Gastrocnemius medialis (tissue), 4 donors: ENCODE measurements at places on chromosomes 3 and 15.

DNA sequence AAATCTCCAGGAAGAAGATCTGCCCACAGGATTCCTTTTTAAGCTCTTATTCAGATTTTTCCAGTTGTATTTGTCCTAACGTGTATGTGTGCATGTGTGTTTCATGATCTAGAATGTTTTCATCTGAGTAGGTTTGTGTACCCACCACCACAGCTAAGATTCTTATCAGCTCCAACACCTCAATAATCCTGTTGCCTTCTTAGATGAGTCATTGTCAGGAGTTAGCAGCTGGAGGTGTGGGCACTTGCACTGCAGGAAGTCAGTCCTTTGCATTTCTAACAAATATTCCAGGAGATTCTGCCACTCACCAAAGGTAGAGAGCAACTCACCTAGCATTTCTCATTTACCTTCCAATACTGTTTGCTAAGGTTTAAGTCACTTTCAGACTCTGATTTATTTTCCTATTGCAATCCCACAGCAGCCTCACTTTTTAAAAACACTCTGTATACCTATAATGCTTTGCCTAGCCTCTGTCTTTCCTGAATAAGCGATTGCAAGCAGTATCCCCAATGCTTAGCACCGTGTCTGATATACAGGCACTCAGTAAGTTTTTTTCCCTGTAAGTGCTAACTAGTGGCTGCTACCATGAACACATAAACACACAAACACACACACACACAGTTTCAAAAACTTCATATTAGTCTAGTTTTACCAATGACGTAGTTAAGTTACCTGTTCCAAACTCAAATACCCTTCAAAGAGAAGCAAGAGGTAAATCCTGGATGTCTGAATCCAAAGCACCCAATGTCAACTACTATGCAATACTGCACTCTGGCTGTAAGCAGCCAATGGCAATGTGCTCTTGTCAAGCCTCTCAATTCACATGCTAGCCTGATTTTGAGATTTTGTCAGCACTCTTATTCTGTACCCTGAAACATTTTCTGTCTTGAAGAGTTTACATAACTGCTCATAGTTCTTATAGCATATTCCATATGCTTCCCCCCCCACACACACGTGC, 713.5 kb upstream of the LMCD1 start:
- H3K36me3 ChIP-seq: no peaks in the 10 kb centered on the region
- no peak overlapping the region for H3K4me3 ChIP-seq
- no peaks in the 10 kb centered on the region for H3K4me1 ChIP-seq

GRCh38 chr3:185708392-185708791, 116.5 kb downstream of the IGF2BP2 start:
- DNase-seq: no peak
- H3K27me3 ChIP-seq: no peaks in the 10 kb centered on the region
- no peaks in the 10 kb centered on the region for H3K36me3 ChIP-seq
- no peak overlapping the region for H3K4me3 ChIP-seq
- no peaks in the 10 kb centered on the region for H3K4me1 ChIP-seq

GRCh38 chr3:42301446-42302175, 35.6 kb upstream of the CCK start:
- no peak for DNase-seq
- H3K4me1 ChIP-seq: no peaks in the 10 kb centered on the region
- no peaks in the 10 kb centered on the region for H3K27me3 ChIP-seq
- H3K4me3 ChIP-seq: no peak overlapping the region

- no peak overlapping the region for H3K27ac ChIP-seq
- no peak overlapping the region for H3K4me3 ChIP-seq
- no peaks in the 10 kb centered on the region for H3K27me3 ChIP-seq
- no peak for DNase-seq
These were observed 1190.0 kb upstream of the ALCAM start for GRCh38 chr3:104176706-104177105.

- H3K36me3 ChIP-seq: no peaks in the 10 kb centered on the region
- H3K27ac ChIP-seq: no peak overlapping the region
- DNase-seq: no peak
- no peaks in the 10 kb centered on the region for H3K4me1 ChIP-seq
These were observed 62.1 kb upstream of the CCDC54 start for GRCh38 chr3:107315141-107315540.

GRCh38 chr3:136883967-136884720, 22.1 kb downstream of the NCK1 start:
- no peak overlapping the region for H3K4me3 ChIP-seq
- H3K36me3 ChIP-seq: no peaks in the 10 kb centered on the region
- H3K4me1 ChIP-seq: peaks cover 16% of the 10 kb centered on the region
- H3K27ac ChIP-seq: no peak overlapping the region
- H3K27me3 ChIP-seq: no peaks in the 10 kb centered on the region

DNA sequence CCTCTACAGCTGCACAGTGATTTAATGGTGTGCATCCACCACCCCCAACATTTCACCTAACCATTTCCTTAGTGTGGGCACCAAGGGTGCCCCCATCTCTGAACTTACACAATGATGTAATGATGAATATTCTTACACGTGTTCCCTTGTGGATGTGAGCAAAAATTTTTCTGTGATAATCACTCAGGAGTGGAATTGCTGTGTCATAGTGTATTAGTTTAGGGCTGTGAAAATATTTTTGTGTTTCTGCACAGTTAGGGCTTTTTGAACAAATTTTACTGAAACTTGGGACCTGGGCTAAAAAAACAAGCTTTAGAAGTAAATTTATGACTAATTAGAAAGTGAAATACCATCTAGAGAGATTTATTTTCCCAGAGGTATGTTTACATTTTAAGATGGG, 134.5 kb upstream of the CCNL1 start:
- H3K27ac ChIP-seq: no peak overlapping the region
- DNase-seq: no peak
- H3K36me3 ChIP-seq: no peaks in the 10 kb centered on the region

DNA sequence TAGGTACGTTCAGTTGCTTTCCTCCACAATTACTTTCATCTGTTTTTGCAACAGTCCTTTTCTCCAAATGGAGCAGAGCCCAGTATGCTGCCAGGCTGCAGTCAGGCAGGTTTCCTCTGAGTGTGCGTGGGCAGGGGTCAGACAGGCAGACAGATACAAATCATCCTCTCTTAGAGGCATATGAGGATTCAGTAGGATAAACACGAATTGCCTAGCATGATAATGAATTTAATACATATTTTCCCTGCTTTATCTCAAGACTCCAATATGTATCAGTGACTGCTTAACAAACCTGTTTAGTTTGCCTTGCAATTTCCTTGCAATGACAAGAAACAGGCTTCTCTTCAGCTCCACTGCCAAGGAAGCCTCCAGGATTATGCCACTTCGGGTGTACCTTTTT, 140.7 kb upstream of the NR2E3 start:
- no peak for DNase-seq
- H3K27me3 ChIP-seq: no peaks in the 10 kb centered on the region
- no peak overlapping the region for H3K27ac ChIP-seq
- no peak overlapping the region for H3K4me3 ChIP-seq

- H3K27me3 ChIP-seq: no peaks in the 10 kb centered on the region
- no peaks in the 10 kb centered on the region for H3K36me3 ChIP-seq
- no peak overlapping the region for H3K4me3 ChIP-seq
- H3K4me1 ChIP-seq: no peaks in the 10 kb centered on the region
These were observed 486.1 kb upstream of the GOLIM4 start for GRCh38 chr3:168581771-168582225.

DNA sequence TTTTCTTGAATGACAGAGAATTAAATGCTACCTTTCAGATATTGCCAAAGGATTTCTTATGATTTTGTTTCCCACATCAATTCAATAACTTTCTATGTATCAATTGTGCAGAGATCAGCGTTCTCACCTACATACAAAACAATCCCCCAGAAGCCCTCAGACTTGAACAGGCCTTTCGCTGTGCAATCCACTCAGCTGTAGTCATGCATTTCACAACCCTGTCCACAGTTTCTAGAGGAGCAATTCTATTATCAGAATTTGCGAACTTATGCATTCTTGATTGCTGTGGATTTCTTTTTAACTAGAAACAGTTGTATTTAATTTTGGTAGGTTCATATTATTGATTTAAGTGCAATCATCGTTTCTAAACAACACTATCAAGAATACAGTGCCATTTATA, 13.7 kb upstream of the ALCAM start:
- H3K4me3 ChIP-seq: no peak overlapping the region
- no peaks in the 10 kb centered on the region for H3K4me1 ChIP-seq
- no peak for DNase-seq
- no peaks in the 10 kb centered on the region for H3K36me3 ChIP-seq

- H3K4me1 ChIP-seq: peaks cover 12% of the 10 kb centered on the region
- DNase-seq: peak; percentile 31
- peak overlapping the region; percentile 71 for H3K27ac ChIP-seq
- H3K27me3 ChIP-seq: no peaks in the 10 kb centered on the region
These were observed 83.4 kb downstream of the CHSY1 start for GRCh38 chr15:101168463-101168824.

DNA sequence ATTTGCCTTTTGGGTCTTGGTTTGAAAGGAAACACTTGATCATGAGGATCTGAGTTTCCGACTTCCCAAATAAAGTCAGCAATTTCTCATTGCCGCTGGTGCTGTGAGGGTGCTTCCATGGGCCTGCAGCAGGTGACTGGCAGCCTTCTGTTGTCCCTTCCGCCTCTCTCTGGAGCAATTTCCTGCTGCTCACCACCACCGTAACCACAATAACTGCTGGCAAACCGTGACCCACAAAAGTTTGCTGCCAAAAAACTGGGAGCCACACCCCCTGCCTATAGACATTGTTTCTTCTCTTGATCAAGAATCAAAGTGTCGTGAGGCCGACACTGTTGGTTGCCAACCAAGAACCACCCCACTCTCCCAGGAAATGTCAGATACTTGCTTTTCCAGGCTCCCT, 164.0 kb downstream of the NR2F2 start:
- H3K4me1 ChIP-seq: no peaks in the 10 kb centered on the region
- peaks cover 4% of the 10 kb centered on the region for H3K27me3 ChIP-seq
- no peak overlapping the region for H3K27ac ChIP-seq
- no peak overlapping the region for H3K4me3 ChIP-seq
- H3K36me3 ChIP-seq: no peaks in the 10 kb centered on the region
- DNase-seq: no peak

DNA sequence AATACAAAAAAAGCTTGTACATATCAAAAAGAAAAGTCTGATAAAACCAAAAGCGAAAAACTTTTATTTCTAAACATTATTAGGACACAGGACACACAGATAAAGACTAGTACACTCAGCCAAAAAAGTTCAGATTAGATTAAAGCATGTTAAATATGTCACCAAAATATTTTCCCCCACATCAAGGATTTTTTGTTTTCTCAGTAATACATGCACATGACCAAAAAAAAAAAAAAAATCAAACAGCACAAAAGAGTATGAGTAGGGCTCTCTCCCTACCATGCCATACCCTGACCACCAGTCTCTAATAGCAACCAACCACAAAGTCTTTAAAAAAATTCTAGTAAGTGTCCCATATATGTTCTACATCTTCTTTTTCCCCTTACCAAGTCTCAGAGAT, 77.4 kb downstream of the LRRFIP2 start:
- H3K4me3 ChIP-seq: no peak overlapping the region
- H3K27me3 ChIP-seq: no peaks in the 10 kb centered on the region
- H3K36me3 ChIP-seq: no peaks in the 10 kb centered on the region
- no peak for DNase-seq

GRCh38 chr15:67064607-67065530, 533 bp upstream of the SMAD3 start:
- peak overlapping the region; percentile 91 for H3K27ac ChIP-seq
- H3K36me3 ChIP-seq: no peaks in the 10 kb centered on the region
- no peaks in the 10 kb centered on the region for H3K27me3 ChIP-seq
- peak overlapping the region; percentile 98 for H3K4me3 ChIP-seq
- DNase-seq: no peak
- H3K4me1 ChIP-seq: peaks cover 25% of the 10 kb centered on the region

DNA sequence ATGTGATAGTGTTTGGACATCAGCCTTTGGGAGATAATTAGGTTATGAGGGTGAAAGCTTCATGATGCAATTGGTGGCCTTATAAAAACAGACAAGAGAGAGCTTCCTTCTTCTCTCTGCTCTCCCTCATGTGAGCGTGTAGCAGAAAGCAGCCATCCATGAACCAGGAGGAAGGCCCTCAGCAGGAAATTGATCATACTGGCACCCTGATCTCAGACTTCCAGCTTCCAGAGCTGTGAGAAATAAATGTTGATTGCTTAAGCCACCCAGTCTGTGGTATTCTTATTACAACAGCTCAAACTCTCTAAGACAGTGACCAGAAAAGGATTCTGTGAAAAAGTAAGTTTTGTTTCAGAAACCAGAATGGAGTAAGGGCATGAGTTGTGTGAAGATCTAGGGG, 13.3 kb downstream of the STAC start:
- no peaks in the 10 kb centered on the region for H3K27me3 ChIP-seq
- no peaks in the 10 kb centered on the region for H3K4me1 ChIP-seq
- no peak for DNase-seq
- H3K36me3 ChIP-seq: no peaks in the 10 kb centered on the region

DNA sequence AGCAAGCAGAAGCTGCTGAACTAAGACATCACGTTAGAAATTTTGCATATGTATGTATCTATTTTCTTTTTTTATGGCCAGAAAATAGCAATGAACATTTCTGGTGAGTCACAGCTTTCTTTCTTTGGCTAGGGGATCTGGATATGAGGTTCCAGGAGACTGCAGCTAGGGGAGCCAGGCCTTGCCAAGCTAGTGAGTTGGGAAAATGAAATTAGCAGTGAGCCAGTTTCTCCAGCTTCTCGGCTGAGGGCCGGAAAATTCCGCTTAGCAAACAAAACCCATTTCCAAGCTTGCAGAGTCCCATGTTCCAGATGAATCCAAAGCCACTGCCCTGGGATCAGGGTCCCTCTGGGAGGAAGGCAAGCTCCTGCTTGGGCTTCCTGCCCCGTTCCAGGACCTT, 137.6 kb downstream of the SRGAP3 start:
- no peaks in the 10 kb centered on the region for H3K36me3 ChIP-seq
- DNase-seq: peak; percentile 37
- peaks cover 7% of the 10 kb centered on the region for H3K4me1 ChIP-seq

DNA sequence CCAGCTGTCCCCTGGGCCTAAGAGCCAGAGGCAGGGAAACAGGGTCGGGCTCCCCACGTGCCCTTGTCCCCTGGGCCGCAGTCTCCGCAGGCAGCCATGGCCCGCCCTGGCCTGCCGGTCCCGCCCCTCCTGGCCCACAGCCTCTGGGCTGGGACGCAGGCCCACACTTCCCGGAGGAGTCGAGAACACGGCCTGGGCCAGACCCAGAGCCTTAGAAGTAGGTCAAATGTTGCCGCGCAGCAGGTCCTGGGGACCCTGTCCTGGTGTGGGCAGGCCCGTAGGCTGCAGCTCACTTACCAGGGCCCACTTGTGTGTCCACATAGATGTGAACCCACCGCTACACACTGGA, 4.3 kb upstream of the MYL3 start:
- no peaks in the 10 kb centered on the region for H3K36me3 ChIP-seq
- H3K27ac ChIP-seq: peak overlapping the region; percentile 70
- peak overlapping the region; percentile 19 for H3K4me3 ChIP-seq
- H3K27me3 ChIP-seq: no peaks in the 10 kb centered on the region
